NAMALWA (cell line): ENCODE measurements at places on chromosomes 7 and 10.

- no peak for DNase-seq
Measured at GRCh38 chr10:412109-412508, 276.9 kb downstream of the ZMYND11 start.

DNA sequence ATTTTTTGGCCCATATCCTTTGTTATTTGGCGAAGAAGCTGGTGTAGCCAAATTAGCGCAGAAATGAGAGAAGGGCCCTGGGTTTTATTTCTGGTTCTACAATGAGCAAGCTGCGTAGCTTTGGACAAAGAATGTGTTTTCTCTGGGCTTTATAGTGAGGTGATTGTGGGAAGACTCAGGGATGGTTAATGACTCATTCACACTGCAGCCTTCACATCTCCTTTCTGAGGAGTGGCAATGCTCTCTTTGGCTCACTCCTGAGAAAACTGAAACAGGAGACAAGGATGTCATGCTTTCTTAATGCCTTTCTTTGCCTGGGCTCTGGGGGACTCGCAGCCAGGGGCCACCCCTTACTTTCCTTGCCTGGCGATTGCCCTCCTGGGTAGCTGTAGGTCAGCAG, 271.0 kb upstream of the PODXL start:
- no peak for DNase-seq

- no peak for DNase-seq
Measured at GRCh38 chr7:147829016-147829415, 761.5 kb upstream of the C7orf33 start.

DNA sequence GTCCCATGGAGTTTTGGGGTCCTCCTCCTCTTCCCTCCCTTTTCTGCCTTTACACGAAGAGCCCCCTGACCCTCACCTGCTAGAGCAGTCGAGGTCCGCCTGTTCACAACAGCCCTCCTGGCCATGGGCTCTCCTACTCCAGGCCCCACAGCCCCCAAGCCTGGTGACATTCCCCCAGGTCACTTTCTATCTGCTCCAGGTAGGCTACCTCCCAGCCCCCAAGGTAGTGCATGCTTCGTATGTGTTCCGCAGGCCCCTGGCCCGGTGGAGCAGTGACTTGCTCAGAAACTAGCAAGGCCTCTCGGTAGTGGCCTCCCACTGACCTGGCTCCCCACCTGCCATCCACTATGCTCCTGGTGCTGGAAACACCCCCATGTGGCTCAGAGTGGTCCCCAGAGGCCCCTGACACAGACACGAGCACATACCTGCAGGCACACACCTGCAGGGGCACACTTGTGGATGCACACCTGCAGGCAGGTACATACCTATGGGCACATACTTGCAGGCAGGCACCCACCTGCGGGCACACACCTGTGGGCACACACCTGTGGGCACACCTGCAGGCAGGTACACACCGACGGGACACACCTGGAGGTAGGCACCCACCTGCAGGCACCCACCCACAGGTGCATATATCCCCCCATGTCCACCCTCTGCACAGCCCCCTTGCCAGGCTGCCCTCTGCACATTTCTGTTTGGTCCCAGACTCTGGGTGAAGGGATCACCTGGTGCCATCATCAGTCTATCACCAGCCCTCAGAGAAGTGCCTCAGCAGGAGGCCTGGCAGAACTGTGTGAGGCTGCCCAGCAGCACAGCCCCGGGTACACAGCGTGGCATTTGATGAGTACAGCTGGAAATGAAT, 322.5 kb downstream of the PTPRN2 start:
- DNase-seq: no peak

- no peak for DNase-seq
Measured at GRCh38 chr10:76035206-76036110, 604.0 kb downstream of the LRMDA start.

DNA sequence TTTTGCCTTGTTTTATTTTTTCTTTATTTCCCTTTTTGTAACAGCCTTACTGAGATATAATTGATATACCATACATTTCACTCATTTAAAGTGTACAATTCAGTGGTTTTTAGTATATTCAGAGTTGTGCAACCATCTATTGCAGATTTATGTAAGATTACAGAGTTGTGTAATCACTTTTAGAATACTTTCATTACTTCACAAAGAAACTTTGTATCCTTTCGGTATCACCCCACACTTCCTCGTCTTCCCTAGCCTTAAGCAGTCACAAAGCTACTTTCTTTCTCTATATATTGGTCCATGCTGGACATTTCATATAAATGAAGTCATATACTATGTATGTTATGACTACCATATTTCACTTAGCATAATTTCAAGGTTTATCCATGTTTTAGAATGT, 74.6 kb downstream of the ATRNL1 start:
- no peak for DNase-seq

DNA sequence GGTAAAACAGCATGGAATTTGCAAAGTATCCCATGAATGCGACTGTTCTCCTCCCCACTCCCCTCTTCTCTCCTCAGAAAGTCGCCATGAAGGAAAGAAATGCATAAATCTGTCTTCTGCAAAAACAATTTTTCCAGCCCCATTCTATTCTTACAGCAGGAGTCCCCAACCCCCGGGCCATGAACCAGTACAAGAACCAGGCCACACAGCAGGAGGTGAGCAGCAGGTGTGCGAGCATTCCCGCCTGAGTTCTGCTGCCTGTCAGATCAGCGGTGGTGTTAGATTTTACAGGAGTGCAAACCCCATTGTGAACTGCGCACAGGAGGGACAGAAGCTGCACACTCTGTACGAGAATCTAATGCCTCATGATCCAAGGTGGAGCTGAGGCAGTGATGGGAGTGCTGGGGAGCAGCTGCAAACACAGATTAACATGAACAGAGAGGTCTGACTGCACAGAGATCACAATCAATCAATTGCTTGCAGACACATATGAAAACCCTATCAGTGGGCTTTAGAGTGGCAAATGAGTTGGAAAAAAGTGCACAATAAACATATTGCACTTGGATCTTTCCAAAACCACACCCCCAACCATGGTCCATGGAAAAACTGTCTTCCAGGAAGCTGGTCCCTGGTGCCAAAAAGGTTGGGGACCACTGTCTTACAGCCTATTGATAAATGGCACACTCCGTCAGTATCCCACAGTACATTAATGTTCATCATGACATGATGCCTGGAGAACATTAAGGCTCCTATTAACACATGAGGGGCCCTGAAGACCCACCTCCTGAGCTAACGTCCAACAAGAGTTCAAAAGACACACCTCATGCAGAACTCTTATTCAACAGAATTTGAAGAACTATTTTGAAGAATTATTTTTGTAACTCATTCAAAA, 205.0 kb downstream of the PTPRN2 start:
- DNase-seq: no peak

DNA sequence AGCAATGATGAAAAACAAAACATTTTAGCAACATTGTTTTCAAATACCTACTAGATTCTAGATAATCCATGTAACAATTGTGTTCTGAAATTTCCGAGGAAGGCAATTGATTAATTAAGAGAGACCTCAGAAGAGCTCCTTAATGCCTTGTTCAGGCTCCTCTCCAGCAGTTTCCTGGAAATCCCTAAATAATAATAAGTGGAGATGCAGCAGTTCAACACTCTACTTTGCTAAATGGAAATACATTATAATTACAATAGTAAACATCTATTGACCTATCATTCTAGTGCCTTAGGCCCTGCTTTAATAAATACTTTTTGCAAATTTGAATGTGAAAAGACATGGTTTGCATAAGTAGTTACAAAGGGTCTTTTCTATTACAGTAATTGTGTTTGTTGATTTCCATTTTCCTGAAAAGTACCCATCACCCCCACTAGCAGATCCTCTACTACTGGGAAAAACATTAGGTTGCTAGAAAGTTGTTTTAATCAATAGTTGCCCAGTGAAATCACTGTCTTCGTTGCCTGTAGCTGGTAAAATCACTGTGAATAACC, 186.6 kb upstream of the STK17A start:
- DNase-seq: no peak

DNA sequence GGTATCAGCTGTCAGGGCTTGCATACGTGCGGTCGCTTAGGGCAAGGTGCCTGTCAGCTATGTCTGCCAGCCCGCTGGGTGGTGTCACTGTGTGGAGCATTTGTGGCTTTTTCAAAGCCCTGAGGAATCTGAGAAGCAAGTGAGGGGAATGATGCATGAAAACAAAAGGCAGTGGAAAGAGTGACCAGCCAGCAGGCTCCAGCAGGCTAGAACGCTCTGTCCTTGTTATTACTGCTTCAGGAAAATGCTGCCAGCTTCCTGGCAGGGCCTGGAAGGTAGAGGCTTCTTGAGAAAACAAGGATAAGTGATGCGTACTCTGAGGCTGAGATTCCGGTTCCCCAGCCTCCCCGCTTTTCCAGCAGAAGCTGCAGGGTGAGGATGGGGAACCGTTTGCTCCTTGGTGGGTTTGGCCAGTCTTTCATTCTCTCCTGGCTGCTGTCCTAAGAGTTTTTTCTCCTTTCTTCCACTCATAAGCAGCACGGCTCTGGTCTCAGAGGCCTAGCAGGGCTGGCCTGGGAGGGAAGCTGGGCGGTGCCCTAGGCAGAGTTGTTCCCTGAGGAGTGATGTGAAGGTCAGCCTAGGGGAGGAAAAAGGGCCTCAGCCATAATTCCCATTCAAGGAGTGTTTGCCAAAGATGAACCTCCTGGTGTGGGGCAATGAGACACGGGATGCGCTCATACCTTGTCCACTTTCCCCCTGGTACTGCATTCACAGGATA, 42.8 kb upstream of the MKLN1 start:
- DNase-seq: no peak

DNA sequence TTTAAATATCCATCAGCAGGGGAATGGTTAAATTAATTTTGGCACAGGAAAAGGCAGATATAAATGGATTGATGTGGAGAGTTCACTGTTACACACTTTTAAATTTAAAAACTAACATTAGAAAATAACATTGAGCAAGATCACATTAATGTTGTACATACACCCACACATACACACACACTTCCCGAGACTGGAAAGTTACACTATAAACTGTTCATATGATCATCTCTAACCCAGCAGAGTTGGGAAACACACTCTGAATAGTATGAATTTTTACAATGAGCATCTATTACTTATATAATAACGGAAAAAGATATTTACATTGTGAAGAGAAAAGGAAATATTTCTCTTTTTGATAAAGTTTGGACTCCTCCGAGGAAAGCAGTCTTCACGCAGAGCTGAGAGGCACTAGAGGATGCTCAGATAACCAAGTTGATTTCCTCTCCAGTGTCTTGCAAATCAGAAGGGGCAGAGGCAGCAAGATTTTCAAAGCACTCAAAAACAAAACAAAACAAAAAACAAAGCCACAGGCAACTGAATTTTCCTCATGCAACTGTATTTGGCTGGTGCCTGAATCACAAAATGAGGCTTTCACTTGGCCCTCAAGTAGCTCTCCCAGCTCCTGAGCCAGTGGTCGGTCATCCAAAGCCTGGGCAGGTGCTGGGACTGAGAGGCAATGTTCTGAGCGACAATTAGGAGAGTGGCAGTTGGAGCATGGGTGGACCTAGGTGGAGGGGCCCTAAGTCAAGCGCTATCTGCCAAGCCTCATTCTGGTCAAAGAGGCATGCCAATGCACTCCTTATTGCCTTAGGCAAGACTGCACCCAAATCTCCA, 10.5 kb upstream of the GATAD1 start:
- no peak for DNase-seq

DNA sequence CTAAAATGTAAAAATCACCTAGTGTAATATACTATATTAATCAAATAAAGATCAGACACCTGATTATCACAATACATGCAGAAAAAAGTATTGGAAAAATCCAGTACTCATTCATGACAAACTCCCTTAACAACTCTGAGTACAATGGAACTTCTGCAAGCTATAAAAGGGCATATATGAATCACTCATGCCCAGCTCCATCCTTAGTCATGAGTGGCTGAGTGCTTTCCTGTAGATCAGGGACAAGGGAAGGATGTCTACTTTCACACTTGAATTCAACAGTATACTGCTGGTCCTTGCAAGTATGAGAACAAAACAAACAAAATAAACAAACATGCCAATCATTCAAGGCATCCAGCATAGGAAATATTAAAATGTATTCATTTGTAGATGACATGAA, 116.5 kb downstream of the ADARB2 start:
- DNase-seq: no peak

GRCh38 chr7:132430861-132431822, 145.1 kb downstream of the PLXNA4 start:
- no peak for DNase-seq

DNA sequence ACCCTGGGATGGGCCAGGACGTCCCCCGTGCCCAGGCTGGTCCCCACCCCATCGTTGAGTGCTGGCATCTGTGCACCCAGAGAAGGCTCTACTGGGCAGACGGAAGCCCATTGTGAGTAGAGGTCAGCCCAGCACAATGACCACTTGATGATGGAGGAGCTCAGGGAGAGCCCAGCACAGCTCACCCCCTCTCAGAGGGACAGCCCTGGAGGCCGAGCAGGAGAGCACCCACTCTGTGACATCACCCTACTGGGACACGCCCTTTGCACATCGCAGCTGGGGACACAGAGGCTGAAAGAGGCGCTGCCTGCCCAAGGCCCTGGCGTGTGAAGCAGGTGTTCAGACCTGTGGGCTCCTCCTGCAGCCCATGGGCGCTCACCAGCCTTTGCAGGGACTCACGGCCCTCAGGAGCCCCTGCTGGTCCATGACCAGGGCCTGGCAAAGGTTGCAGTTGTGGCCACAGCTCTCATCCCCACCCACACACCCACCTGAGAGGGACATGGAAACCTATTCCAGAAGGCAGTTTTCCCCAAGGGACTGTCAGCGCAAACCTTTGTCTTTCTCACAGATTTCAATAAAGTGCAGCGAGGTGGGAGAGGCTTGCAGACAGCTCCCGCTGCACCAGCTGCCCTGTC, 67.2 kb upstream of the PPP2R2D start:
- DNase-seq: no peak

DNA sequence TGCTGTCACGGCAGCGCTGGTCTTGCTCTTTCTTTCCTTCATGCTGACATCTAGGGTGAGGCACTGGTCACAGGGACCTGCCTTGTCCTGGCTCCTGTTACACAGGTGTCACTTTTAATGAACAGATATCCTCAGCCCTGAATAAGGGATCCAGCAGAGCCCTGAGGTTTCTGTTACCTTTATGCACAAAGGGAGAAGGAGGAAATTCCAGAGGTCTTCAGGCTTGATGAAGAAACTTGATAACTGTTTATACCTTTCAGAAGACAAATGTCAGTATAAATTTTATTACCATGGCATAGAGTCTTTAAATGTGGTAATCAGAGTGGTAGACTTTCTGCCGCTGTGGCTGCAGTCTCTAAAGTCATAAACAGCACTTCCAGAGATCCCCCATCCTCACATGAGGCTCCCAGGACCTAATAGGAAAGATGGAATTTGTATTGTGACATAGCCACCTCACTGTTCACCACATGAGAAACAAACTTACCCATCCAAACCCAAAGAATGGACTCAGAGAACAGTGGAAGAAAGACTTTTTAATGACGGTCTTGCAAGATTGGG, 2.7 kb downstream of the LRRC27 start:
- no peak for DNase-seq

GRCh38 chr7:126755381-126755780, 497.4 kb downstream of the GRM8 start:
- DNase-seq: no peak

DNA sequence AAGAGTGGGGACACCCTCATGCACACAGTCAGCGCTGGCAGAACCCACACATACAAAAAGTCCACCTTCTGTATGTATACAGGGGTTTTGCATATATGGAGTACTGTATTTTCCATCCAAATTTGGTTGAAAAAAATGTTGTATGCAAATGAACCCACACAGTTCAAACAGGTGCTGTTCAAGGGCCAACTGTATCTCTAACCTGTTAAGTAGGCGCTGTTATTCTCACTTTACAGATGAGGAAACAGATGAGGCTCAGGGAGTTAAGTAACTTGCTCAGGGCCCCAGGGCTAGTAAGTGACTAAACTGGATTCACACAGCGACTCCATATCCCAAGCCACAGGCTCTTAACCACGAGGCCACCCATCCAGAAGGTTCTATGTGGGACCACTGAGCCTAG, 69.9 kb downstream of the C10orf105 start:
- DNase-seq: peak; percentile 86

- DNase-seq: no peak
Measured at GRCh38 chr7:151178236-151178635, 8.8 kb downstream of the ASB10 start.
